ENCODE measurements at places on chromosomes 2 and 18.

DNA sequence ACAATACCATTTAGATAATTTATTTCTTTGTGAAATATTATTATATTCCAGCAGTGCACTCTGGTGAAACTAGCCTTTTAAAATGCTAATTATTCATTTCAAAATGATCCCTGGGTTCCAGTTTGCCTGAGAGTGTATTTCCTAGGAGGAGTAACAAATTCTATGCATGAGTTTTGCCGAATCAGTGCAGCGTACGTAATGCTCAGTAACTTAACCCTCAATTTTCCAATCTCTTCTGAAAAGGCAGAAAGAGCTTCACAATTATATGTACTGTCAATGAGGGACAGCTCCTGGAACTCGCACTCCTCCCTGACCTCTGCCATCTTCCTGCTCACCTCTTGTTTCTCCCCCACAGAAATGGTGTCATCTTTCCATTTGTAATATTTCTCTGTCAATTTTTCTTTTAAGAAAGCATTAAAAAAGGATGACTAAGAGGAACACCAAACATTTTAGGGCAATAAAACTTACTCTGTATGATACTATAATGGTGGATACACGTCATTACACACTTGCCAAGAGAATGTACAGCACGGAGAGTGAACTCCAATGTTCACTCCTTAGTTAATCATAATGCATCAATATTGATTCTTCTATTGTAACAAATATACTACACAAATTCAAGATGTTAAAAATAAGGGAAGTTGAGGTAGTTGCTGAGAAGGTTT, 25.7 kb upstream of the XIRP2 start:
- no peak for DNase-seq

GRCh38 chr2:55733335-55733734, 39.7 kb upstream of the PNPT1 start:
- no peak for DNase-seq

DNA sequence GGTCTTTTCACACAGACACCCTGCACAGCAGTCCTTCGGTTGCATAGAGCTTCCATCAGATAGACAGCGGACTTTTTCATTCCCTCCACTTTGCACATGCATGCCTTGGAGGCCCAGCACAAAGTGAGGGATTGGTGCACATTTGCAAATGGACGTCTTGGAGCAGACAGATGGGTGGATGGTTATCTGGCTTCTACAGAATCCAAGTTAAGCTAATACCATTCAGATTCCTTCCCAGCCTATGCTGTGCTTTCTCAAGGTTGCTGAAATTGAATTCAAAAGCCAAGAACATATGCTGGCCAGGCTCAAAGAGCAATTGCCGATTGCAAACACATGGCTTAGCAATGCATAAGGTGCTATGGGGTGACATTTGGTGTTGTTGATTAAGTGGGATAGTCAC, 186.4 kb downstream of the VAPA start:
- DNase-seq, result no peak

DNA sequence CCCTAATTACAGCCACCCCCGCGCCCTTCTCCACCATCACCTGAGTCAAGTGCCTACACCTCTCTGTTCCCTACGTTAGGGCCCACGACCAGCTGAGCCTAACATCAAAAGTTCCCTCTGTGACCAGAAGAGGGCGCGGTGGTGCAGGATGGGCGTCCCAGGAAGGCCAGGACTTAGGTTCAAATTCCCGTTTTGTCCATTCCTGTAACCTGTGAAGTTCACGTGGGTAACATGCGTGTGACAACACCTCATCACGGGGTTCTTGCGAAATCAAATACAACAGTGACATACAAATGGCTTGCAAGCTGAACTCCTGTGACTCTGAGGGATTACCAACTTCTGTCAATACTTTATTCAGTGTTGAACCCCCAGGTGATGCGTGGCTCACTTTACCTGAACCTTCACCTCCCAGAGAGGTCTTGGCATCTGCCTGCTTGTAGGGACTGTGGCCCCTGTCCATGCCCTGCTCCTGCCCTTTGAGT, 207.9 kb downstream of the ARL4C start:
- DNase-seq, result peak; percentile 66

GRCh38 chr2:20530520-20530919, 83.6 kb downstream of the RHOB start:
- DNase-seq, result no peak

- no peak for DNase-seq
Measured at GRCh38 chr2:48397846-48398245, 132.1 kb upstream of the STON1 start.

DNA sequence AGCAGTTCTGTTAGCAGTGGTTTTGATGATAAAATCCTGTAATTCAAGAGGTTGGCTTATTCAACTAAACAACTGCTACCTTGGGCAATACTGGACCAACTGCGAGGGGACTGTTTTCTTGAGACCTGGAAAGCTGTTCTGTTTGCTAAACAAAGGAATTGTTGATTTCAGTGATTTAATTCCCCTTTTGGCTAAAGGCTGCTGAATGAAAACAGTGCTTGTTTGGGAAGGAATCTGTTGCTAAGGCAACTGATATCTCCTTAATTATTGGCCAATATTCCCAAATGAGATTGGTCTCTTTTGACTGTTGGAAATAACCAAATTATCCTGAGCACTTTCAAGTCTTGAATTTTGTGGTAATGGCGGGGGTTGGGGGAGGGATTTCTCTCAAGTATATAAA, 136.8 kb downstream of the CAMKMT start:
- DNase-seq, result no peak

DNA sequence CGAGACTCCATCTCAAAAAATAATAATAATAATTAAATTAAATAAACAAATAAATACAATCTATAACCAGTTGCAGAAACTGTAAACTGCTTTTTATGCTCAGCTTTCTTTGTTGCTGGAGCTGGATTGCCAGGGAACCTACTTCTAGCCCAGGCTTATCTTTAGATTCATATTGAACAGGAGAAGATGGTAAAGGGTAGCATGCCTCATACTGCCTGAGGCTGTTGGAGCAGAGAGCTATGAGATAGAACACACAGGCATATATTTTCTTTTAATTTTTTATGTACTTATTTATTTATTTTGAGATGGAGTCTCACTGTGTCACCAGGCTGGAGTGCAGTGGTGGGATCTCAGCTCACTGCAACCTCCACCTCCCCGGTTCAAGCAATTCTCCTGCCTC, 28.7 kb upstream of the EML4 start:
- no peak for DNase-seq

DNA sequence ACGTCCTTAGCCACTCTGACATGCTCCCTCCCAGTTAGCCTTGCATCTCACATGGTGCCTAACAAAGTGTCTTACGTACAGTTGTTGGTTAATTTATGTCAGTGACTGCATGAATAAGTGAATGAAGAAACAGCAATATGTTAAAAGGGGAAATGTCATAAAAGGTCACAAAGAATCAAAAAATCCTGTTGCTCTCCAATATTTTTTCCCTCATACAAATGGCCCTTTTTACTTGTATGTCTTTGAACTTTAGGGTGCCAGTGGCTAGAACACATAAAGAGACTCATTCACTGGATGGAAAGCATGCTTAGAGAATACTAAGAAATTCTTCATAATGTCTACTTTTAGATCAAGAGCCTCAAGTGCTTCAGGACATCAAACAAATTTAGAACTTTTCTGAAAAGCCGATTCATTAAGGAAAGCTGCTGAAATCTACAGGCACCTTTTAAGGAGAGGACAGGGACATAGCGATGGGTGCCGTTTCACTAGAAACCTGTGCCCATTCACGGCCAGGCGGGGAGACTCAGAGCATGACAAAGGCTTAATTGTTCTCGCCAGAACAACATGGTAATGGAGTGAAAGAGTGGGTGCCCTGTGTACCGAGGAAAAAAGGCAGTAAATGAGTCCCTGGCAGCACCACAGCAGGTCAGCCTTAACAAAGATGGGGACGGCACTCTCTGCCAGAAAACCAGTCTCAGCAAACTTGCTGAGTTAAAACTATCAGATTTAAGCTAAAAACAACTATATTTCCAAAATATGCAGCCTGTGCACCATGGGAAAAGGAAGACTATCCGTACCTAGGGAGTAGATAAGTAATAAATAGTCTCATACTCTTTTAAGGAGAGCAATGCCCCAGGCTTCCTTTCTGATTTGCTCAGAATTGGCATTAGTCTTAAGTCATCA, 71.6 kb upstream of the SPTBN1 start:
- DNase-seq, result peak; percentile 71

DNA sequence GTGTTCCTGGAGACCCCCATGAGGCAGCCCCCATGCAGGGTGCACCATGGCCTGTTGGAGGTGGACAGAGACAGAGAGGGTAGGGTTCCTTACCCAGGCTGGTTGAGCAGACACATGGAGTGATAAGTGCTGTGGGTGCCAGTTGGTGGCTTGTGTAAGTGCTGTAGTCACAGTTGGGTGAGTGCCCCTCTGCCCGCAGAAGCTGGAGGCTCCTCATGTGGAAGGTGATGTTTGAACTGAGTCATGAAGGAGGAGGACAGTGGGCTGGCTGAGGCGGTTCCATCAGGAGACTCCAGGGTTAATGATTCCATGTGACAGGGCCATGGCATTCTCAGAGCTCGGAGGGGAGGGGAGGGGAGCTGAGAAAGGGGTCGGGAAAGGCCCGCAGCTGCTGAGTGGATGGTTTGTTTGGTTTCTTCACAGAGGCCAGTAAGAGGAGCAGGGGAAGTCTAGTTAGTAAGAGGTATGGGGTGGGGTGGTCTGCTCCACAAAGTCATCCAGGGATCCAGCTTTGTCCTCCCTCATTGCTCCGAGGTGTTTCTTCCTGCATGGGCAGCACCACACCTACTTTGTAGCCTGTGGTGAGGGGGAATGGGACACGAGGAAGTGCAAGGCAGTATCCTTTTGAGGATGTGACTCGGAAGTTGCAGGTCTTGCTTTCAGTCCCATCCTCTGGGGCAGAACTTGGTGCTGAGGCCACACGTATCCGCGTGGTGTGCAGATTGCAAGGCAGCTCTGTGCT, 13.6 kb downstream of the IMPA2 start:
- no peak for DNase-seq

- no peak for DNase-seq
Measured at GRCh38 chr18:12478269-12479047, 70.7 kb downstream of the PRELID3A start.

DNA sequence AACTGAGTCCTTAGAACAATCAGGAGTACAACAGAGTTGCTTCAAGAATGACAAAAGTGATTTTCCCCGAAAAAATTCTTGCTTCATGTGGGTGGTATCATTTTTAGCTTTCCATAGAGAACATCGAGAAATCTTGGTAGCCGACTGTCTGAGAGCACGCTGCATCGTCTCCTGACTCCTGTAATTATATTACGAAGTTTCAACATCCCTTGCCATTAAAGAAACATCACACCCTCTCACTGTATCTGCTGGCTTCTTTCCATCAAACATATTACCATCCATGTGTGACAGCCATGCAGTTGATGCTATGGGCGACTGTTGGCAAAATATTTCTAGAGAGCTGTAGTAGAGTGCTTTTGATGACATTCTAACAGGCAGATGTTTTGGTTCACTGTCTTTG, 311.2 kb downstream of the CMPK2 start:
- no peak for DNase-seq

DNA sequence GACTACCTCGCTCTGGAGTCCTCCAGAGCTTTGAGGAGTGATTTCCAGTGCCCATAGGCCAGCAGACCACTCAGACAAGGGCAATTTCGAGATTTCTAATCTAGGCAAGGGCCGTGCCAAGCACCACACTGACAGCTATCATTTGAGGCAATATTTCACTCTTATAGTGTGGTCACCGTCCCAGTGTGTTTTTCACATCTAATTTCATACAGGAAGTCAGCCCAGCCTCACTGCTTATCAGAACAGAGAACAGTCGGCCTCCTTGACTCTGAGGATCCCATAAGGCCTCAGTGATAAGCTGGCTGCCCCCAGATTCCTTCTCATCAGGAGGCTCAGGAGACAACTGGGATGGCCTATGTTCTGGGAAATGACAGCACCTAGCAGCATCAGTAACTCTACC, 581 bp downstream of the CAPN14 start:
- DNase-seq, result no peak

DNA sequence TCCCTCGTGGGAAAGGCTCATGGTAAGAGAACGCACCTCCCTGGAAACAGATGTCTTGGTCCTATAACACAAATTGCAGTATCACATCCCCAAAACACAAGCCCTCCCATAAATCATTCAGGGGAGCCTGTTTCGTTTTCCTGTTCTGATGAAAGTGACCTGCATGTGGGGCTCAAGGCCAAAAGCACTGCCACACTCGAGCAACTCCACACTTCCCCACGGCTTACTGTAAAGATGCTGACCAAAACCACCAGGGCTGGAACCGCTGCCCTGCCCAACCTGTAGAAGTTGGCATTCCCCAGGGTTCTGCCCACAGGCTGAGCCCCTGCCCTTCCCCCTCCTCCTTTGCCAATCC, 139.7 kb downstream of the BCL11A start:
- DNase-seq, result no peak

DNA sequence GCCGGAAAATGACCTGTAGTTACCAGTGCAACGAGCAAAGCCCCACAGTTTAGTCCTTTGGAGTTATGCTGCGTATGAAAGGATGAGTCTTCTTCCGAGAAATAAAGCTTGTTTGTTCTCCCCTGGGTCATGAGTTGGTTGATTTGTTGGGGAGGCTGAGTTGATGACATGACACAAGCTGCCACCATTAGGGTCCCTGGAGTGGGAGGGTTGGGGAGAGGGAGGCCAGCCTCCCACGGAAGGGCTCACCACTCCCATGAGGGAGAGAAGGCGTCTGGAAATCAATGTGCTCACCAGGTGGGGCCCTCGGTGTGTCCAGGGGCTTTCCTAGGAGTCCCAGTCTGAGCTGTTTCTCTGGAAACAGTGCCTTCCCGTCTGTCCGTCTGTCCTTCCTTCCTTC, 7.4 kb upstream of the DGKD start:
- DNase-seq, result no peak

DNA sequence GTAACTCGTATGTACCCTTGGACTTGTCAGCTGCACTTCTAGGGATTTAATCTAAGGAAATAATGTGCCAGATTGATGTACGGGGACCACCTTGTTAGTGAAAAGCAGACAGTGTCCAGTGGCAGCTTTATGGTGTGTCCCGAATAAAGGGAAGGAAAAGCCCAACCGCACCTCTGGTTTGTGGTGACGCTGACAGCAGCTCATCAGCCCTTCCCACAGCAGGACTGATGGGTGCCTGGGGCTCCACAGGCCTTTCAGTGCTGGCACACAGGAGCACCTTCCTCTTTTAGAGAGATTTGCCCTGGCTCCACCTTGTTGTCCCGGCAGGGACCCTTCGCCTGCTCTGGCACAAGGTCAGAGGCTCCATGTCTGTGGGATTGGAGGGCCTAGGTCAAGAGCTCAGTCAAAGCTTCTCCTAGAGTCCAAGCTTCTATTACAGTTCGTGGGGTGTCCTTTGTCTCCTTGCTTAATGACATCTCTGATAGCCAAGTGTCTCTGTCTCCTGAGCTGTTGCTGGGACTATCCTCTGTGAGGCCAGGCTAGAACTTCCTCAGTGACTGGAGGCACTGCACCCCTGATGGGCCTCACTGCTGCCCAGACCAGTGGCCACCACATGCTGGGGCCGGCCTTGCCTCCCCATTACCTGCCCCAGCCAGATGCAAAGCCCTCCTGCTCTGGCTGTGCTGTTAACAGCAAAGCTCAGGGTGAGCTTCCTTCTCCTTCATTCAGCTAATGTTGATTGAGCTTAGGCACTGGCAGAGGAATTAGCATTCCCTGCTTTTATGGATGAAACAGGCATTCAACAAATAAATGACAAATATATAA, 33.0 kb upstream of the SCLY start:
- DNase-seq, result no peak

GRCh38 chr2:227674485-227674884, 7.9 kb downstream of the SCYGR5 start:
- no peak for DNase-seq

GRCh38 chr2:128805918-128806317, 487.2 kb upstream of the HS6ST1 start:
- no peak for DNase-seq

- no peak for DNase-seq
Measured at GRCh38 chr2:58701688-58702301, 460.7 kb upstream of the FANCL start.

- DNase-seq, result no peak
Measured at GRCh38 chr2:151790689-151791088, 37.5 kb downstream of the ARL5A start.
